Naive thymus-derived CD4-positive, alpha-beta T cell (primary cell): ENCODE measurements at places on chromosomes 3 and 15. TPM values are rescaled to one million over a fixed set of nuclear protein-coding genes. Genes with fewer than 3 reads are reported as not detected.
A peak's percentile ranks its signal among the peaks of the same experiment; 100 is the strongest.

Gene ZBED2
- total RNA-seq = 51.8 and 52.1 TPM in 2 replicates

DNA sequence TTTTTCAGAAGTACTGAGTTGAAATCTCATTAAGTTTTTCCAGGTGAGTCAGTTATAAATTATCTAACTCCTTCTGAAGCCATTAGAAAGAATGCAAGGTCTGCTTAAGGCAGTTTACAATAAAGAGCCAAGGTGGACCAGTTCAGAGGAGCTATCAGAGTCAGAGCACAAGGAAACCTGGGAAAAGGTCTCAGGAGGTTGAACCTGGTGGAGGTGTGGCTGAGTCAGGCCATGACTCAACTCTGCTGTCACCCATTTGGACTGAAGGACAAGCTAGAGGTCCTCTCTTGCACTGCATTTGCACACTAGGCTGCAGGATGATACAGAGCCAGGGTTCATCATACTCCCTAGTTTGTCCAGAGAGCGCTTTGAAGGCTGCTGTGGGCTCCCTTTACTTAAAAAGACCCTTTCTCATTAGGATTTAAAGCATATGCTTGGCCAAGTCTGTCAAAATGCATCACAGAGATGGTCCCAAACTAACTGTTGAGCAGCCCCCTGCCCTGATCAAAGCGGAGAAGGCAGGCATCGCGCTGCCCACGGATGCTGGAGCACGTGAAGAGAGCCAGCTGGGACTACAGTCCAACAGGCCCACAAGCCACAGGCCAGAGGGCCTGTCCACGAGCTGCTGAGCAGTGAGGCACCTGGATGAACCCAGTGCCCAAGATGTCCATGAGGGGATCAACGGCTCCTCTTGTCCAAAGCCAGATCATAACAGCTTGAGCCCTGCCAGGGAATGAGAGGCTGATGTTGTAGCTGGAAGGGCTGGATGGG, 26.0 kb upstream of the MRPS22 start:
- H3K36me3 ChIP-seq = no peaks in the 10 kb centered on the region
- no peak for DNase-seq
- H3K4me1 ChIP-seq = no peaks in the 10 kb centered on the region
- no peak overlapping the region for H3K4me3 ChIP-seq

Gene DUOX2
- total RNA-seq = not detected in 2 replicates

DNA sequence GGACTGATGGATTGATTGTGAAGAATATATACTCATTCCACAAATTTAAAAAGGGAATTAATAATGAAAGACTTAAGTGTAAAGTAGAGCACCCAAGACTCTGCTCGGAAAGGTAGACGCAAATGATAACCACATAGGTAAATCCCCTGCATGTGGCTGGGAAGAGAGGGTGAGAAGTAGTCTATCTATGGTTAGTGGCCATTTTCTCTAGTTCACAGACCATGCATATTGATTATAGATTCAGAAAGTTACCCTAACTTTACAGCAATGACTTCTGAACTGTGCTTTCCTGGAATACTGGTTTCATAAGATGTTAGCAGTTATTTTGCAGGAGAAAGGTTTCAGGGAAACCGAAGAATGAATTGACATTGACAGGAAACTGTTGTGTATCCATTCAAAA, 51.7 kb downstream of the CASR start:
- H3K27ac ChIP-seq = no peak overlapping the region
- H3K4me3 ChIP-seq = no peak overlapping the region
- H3K27me3 ChIP-seq = no peaks in the 10 kb centered on the region
- H3K36me3 ChIP-seq = no peaks in the 10 kb centered on the region

Gene SAMMSON
- not detected for total RNA-seq

DNA sequence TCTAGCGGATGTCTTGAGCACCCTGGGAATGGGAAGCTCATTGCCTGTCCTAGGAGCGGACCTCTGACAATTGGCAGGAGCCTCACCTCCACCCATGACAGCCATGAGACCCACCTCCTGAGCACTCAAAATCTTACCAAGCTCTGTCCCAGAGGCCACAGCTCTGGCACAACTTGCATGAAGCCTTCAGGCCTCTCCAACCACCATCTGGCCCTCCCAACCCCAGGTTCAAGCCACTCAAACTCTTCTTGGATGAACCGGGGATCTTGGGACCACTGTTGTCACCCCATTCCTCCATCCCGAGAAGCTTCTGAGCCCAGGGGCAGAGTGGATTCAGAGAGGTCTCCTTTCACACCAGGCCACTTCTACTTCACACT, 1.5 kb downstream of the VIPR1 start:
- no peak for DNase-seq
- H3K27me3 ChIP-seq = peaks cover 5% of the 10 kb centered on the region
- H3K27ac ChIP-seq = peak overlapping the region; percentile 79
- no peaks in the 10 kb centered on the region for H3K4me1 ChIP-seq

GRCh38 chr15:48493763-48494225, 151.7 kb downstream of the FBN1 start:
- no peak overlapping the region for H3K4me3 ChIP-seq
- H3K36me3 ChIP-seq = no peaks in the 10 kb centered on the region
- no peaks in the 10 kb centered on the region for H3K27me3 ChIP-seq
- DNase-seq = no peak
- H3K4me1 ChIP-seq = no peaks in the 10 kb centered on the region
- H3K27ac ChIP-seq = no peak overlapping the region

DNA sequence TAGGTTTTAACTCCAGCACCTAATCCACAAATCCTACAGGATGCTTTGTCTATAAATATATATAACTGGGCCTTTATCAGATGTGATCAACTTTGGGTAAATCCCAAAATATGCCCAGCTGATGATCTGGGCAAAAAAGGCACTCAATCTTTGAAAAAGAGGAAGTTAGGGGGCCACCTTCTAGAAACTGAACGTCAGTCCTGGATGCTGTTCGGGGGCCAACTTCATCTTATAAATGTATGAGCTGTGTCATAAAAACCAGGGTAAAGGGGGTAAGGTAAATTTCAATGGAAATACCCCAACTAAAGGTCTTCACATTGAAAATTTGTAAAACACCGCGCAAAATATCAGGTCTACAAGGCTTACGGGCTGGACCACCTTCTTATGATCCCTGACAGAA, 264.4 kb upstream of the UBE2E2 start:
- H3K4me1 ChIP-seq = no peaks in the 10 kb centered on the region
- no peaks in the 10 kb centered on the region for H3K27me3 ChIP-seq
- no peaks in the 10 kb centered on the region for H3K36me3 ChIP-seq
- no peak for DNase-seq

DNA sequence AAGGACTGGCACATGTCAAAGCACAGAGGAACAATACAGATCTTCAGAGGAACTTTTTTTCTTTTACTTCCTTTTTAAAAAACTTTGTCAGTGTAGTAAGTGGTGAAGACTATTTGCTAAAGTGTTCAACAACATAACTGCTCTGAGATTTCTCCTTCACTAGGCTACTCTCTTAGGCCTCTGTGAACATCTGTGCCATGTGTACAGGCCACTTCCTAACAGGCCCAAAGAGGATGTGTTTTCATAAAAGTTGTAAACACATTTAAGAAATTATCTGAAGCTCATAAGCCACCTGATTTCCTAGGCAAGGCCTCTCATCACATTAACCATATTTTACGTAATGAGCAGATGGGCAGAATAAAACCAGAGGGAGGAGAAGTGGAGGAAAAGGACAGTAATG, 235.4 kb downstream of the FHIT start:
- no peak overlapping the region for H3K4me3 ChIP-seq
- H3K36me3 ChIP-seq = no peaks in the 10 kb centered on the region
- no peak overlapping the region for H3K27ac ChIP-seq
- H3K27me3 ChIP-seq = no peaks in the 10 kb centered on the region
- no peak for DNase-seq
- no peaks in the 10 kb centered on the region for H3K4me1 ChIP-seq

Gene CLDN11
- not detected for total RNA-seq

DNA sequence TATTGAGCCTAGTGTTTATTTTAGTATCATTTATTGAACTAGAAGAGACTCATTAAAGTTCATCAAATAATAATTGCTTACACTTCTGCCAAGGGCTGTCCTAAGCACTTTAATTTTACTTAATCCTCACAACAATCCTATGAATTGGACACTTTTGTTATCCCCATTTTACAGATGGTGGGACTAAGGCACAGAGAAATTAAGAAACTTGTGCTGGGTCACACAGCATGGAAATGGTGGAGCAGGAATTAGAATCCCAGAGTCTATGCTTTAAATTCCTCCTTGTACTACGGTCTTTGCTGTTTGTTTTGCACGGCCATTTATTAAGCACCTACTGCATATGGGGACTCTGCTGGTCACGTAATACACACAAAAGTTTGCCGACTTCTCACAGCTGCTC, 7.9 kb downstream of the ATP2B2 start:
- no peak for DNase-seq
- H3K27ac ChIP-seq = no peak overlapping the region
- H3K4me1 ChIP-seq = no peaks in the 10 kb centered on the region
- no peak overlapping the region for H3K4me3 ChIP-seq

GRCh38 chr3:11060500-11061251, 68.1 kb downstream of the SLC6A1 start:
- DNase-seq = peak; percentile 30
- no peaks in the 10 kb centered on the region for H3K4me1 ChIP-seq
- H3K27ac ChIP-seq = no peak overlapping the region
- no peaks in the 10 kb centered on the region for H3K36me3 ChIP-seq
- no peak overlapping the region for H3K4me3 ChIP-seq

GRCh38 chr3:128072454-128073184, 20.4 kb downstream of the SEC61A1 start:
- no peak for DNase-seq
- no peak overlapping the region for H3K4me3 ChIP-seq
- H3K27ac ChIP-seq = no peak overlapping the region
- no peaks in the 10 kb centered on the region for H3K27me3 ChIP-seq

- no peak overlapping the region for H3K4me3 ChIP-seq
- H3K27me3 ChIP-seq = no peaks in the 10 kb centered on the region
- no peaks in the 10 kb centered on the region for H3K36me3 ChIP-seq
- no peaks in the 10 kb centered on the region for H3K4me1 ChIP-seq
- H3K27ac ChIP-seq = no peak overlapping the region
Observed at GRCh38 chr3:54790051-54790450, 137.8 kb downstream of the LRTM1 start.

- H3K27ac ChIP-seq = no peak overlapping the region
- H3K4me1 ChIP-seq = no peaks in the 10 kb centered on the region
- no peaks in the 10 kb centered on the region for H3K36me3 ChIP-seq
Observed at GRCh38 chr3:197082871-197083270, 53.3 kb upstream of the MELTF start.

- no peak overlapping the region for H3K27ac ChIP-seq
- H3K36me3 ChIP-seq = peaks cover 5% of the 10 kb centered on the region
- H3K27me3 ChIP-seq = no peaks in the 10 kb centered on the region
- H3K4me1 ChIP-seq = peaks cover 12% of the 10 kb centered on the region
- H3K4me3 ChIP-seq = no peak overlapping the region
Observed at GRCh38 chr3:196726788-196727675, 12.6 kb upstream of the PAK2 start.

Gene CCR4
- total RNA-seq = 17.0 TPM

- no peaks in the 10 kb centered on the region for H3K27me3 ChIP-seq
- DNase-seq = no peak
Observed at GRCh38 chr15:86165265-86166211, 85.9 kb downstream of the AGBL1 start.

GRCh38 chr15:39583596-39584265, 2.9 kb downstream of the THBS1 start:
- DNase-seq = no peak
- H3K36me3 ChIP-seq = no peaks in the 10 kb centered on the region
- H3K27me3 ChIP-seq = no peaks in the 10 kb centered on the region
- peaks cover 11% of the 10 kb centered on the region for H3K4me1 ChIP-seq

Gene TRPM1
- not detected for total RNA-seq

GRCh38 chr3:33218446-33219174, at the start of gene SUSD5:
Gene SUSD5, minus strand, starts transcription at chr3:33218810. Its CDS starts 13 bp downstream, at chr3:33218797.
- H3K36me3 ChIP-seq = no peaks in the 10 kb centered on the region
- no peak within 1 kb of the TSS for H3K27ac ChIP-seq
- no peaks in the 10 kb centered on the region for H3K4me1 ChIP-seq
- no peak for DNase-seq
- no peaks in the 10 kb centered on the region for H3K27me3 ChIP-seq

GRCh38 chr3:38602576-38603250, 46.8 kb downstream of the SCN5A start:
- H3K27ac ChIP-seq = no peak overlapping the region
- no peaks in the 10 kb centered on the region for H3K27me3 ChIP-seq
- DNase-seq = no peak
- no peaks in the 10 kb centered on the region for H3K4me1 ChIP-seq

Gene TMCO5A
- total RNA-seq = not detected in 2 replicates

Gene CPNE4
- total RNA-seq = not detected

DNA sequence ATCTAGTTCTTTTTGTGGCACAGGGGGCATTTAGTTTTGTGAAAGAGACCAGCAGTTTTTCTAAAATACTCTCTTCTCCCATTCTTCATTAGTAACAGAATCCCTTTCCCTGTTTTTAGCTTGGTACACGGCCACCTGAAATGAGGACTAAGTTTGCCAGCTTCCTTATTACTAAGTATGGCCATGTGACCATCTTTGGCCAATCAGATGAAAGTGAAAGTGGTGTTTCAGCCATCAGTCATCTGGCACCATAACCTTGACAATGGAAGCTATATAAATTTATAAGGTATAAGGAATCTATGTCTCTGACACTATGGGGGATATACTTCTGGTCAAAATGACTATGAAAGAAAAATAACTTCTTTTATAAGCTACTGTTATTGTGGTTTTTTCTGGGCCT, 570.4 kb downstream of the AGBL1 start:
- H3K27me3 ChIP-seq = no peaks in the 10 kb centered on the region
- no peak for DNase-seq
- peaks cover 37% of the 10 kb centered on the region for H3K4me1 ChIP-seq
- no peak overlapping the region for H3K27ac ChIP-seq
- H3K36me3 ChIP-seq = no peaks in the 10 kb centered on the region

Gene CHL1
- not detected for total RNA-seq

- no peak overlapping the region for H3K4me3 ChIP-seq
- no peaks in the 10 kb centered on the region for H3K27me3 ChIP-seq
- DNase-seq = no peak
- H3K36me3 ChIP-seq = peaks cover 14% of the 10 kb centered on the region
- no peak overlapping the region for H3K27ac ChIP-seq
Observed at GRCh38 chr3:170360916-170361315, 3.4 kb downstream of the SKIL start.

DNA sequence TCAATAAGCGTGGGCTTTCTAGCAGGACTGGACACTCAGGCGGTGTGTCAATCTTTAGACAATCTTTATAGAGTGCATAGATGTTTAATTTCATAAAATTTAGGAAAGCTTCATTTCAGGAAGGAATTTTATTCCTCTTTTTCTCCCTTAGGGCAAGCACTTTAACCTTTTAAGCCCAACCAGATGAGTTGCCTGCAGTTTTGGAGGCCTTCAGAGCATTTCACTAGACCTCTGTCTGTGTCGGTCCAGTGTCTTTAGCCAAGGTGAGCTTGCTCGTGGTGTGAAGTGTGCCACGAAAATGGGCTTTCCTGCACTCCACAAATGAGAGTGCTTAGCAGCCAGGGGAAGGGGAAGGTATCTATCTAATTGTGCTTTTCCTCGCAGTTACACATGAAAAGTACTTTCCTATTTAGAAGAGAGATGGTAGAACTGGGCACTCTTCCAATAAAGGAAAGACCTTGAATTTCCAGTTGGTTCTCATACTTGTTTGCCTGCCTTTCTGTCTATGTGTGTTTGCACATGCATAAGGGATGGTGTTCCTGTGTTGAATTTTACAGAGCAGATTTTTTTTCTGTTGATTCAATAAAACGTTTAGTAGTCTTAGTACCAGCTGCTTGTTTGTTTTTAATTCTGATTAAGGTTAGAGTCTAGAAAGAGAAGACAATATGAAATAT, 53.6 kb downstream of the FEZF2 start:
- H3K4me1 ChIP-seq = no peaks in the 10 kb centered on the region
- no peak for DNase-seq
- H3K27me3 ChIP-seq = no peaks in the 10 kb centered on the region
- H3K27ac ChIP-seq = no peak overlapping the region

Gene CGNL1
- total RNA-seq = not detected
